ENCODE measurements at places on chromosomes 12 and 14.

GRCh38 chr14:54593860-54594259, 26.9 kb downstream of the SAMD4A start:
- no peak for DNase-seq

DNA sequence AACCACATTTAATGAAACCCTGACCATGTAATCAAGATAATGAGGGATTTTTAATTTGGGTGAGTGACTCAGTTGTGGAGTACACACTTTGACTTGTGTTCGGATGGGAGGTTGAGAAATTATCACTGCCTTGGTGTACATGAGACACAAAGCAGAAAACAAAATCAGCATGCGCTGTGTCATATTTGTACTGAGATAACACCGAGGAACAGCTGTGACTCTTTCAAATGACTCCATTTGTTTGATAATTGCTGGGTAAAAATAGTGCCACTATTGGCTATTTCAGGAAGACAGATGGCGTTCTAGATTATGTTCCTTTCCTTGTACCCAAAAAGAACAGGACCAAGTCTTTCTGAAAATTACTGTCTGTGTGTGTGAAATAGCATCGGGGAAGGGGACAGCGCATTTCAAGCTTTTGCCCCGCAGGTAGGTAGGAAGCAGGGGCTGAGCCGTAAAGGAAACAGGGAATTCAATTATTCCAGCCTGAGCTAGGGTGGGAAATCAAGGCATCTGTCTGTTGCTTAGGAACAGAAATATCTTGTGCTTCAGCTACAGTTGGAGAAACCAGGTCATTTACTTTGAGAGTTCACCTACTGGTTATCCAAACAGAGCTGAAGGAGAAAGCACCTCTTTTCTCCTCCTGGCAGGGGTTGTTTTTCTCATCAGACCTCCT, 114.3 kb downstream of the SNAPC1 start:
- DNase-seq = no peak

- no peak for DNase-seq
Measured at GRCh38 chr12:62805517-62805916, 129.4 kb downstream of the PPM1H start.

DNA sequence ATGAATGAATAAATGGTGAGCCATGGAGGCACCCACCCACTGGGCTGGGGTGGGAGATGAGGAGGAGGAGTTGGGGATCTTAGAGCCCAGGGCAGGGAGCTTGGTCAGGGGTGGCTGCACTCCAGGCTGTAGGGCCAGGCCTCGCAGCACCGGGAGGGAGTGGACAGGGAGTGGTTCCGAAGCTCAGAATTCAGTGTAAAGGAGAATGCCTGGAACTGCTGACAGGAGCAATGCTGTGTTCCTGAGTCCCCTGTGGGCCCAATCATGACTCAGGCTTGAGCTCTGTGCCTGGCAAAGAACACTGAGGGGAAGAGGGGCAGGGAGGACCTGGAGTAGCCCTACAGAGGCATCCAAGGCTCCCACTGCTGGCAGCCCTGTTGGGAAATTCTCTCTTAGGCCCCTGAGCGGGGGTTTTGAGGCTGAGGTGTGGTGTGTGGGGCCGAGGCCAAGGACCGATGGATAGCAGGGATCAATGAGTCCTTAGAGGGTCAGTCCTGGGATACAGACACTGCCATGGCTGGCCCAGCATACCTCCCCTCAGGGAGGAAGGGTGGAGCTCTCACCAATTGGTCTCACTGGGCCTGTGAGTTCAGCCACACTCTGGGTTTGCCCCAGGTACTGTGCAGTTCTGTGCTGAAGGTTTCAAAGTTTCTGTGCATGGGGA, 9.5 kb upstream of the RABGGTA start:
- DNase-seq = no peak

DNA sequence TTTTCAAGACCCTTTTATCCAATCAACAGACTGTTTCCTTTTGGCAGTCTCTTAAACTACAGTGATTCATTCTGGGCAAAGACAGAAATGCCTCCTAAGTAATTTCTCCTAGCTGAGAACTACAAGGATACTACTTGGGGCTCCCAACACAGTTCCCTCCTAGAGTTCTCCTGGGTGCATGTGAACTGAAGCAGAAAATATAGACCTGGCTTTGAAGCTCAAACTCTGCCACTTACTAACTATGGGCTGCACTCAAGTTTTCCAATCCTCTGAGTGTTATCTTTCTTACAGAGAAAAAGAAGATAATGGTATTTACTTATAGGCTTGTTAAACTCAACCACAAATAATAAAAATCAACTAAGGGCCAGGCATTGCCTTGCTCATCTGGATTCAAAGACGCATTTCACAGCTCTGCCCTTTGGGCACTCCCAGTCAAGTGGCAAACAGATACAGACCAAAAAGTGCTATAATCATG, 97.6 kb downstream of the EFCAB11 start:
- no peak for DNase-seq

- DNase-seq = no peak
Measured at GRCh38 chr12:113287146-113287898, 47.6 kb downstream of the SLC8B1 start.

DNA sequence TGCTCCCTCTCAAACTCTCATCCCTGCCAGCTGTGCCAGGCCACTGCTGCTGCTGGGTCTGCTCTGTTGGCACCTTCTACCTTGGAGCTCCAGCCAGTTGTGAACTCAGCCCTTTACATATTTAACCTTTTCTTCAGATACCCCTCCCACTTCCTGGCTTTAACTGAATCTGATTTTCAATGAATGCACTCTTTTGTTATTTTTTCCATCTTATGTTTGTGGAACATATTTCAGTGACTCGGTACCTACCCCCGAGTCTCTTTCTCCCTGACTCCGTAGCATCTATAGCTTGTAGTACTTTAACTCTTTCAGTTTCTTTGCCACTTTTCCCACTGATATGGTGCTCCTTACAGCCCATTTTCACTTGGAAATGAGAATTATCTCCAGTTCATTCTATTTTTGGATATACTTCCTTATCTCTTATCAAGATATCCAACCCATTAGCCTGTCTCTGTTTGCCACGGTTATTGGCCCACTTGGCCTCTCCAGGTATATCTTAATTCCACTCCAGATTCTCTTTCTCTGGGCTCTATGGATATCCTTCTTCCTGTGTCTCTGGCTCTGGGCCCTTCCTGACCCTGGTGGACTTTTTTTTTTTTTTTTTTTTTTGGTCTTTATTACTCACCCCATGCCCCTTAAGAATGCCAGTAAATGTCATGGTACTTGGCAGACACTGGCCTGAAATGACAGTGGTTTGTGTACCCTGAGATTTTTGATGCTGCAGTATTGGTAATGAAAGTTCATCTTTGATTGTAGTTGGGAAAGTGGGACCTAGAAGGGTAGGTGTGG, 62.7 kb downstream of the PELI2 start:
- no peak for DNase-seq

- DNase-seq = no peak
Measured at GRCh38 chr12:85504624-85505023, 224.6 kb downstream of the ALX1 start.

DNA sequence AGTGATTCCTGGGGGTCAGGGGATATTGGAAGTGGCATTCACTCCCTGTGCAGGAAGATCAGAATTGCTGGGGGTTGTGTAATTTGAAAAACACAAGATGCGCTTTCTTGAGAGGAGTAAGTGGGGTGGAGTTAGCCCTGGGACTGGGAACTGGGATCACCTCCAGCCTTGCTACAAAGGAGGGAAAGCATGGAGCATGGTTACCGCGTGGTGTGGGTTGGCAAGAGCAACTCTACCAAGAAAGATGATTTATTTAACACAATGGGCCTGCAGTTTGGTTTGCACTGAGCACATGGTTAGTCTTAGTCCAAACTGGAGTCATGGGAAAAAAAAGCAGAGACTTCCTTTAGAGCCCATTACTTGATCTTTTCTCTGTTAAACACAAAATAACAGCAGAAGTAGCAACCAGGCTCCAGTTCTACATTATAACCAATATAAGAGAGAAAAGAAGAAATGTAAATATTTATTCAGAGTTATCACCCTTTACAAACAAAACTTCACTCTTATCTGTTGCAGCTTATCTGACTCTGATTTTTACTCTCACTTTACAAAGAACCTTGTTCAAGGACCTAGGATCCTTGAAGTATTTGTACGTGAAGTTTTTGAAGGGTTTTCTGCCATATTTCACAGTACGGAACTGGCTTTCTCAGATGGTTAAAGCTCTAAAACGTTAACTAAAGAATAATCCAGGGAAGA, 2.1 kb upstream of the NIN start:
- DNase-seq = no peak

DNA sequence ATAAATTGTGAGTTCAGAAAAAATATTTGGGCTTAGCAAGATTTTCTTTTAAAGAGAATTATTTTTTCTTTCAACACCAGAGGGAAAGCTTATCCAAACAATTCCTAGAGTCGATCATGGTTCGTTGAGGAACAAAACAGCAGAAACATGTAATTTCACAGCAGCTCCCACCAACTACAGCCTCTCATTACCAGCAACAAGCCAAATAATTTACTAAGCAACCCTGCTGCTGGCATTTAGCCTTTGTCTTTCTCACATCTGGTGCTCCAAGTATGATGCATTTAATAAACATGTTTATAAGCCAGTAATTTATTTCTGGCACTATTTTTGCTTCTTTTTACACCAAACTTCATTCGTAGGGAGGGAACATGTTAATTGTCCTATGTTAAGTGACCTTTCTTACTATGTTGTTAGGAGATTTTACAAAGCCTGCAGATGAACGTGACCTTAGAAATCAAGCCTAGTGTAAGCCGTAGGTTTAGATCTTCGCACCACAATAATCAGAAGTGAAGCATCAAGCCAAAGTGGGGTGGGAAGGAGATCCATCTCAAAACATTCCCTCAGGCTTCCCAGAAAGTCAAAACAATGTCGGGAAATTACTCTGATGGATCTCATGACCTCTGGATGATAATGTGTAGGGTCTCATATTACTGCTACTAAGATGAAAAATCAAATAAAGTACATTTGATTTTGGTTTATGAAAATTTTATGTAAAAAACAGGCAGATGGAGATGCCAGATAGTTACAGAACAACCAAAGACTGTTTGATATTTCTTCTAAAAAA, 128.4 kb downstream of the RPAP3 start:
- DNase-seq = no peak

DNA sequence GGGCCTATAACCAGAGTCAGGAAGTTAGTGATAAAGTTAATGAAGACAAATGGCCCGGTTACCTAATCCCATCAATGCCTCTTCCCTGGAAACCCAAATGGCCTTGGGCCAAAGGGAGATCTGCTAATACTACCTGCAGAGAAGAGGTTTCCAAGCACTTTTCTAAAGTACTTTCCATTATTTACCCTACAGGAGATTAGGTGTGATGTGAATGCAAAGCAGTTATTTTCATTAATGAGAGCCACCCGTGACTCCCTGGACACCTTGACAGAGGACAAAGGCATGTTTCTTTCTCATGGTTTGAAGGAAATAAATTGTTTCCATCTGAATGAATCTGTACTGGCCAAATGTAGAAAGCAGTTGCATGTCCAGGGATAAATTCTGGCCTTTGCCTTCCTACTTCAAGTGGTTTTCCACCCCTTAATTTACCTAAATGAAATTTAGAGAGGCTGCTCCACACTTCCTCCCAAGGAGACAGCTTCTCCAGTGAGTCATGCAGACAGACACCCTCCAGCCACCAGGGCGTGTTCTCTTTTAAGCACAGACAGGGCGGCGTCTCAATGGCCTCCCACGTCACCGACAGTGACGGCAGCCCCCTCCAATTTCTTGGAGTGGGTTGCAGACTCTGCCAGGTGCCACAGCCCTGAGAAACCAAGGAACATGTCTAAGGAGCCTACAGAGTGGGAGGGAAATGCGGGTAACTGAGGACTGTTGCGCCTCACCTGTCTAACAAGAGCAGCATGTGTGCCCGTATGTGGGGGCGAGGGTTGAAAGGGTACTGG, 43.9 kb upstream of the GNPNAT1 start:
- no peak for DNase-seq

- DNase-seq = no peak
Measured at GRCh38 chr14:84991021-84991420, 538.9 kb upstream of the FLRT2 start.

DNA sequence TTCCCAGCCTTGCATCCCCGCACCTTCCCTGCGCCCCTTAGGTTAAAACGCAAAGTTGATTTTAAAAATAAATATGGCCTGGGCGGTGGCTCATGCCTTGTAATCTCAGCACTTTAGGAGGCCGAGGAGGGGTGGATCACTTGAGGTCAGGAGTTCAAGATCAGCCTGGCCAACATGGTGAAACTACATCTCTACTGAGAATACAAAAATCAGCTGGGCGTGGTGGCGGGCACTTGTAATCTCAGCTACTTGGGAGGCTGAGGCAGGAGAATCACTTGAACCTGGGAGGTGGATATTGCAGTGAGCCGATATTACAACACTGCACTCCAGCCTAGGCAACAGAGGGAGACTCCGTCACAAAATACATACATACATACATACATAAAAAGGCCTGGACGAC, 96.0 kb downstream of the GCH1 start:
- no peak for DNase-seq

DNA sequence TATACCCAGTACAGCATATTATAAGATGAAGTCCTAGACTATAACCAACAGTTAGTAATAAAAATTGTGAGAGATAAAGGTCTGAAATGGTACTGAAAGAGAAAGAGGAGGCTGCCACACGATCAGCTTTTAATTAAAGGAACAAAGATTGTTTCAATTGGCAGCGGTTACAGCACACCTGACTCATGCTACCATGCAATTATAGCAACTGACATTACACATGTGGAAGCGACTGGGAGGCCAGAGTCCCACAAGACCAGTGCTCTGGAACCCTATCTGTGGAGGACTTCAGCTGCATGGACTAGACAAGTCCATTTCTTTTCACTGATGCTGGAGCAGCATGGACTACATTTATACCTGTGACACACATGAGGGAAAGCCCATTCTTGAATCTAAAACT, 55.2 kb downstream of the SEL1L start:
- no peak for DNase-seq

- no peak for DNase-seq
Measured at GRCh38 chr12:69610126-69610525, 581 bp downstream of the LRRC10 start.

GRCh38 chr12:53244337-53244736, 12.3 kb upstream of the RARG start:
- DNase-seq = no peak

DNA sequence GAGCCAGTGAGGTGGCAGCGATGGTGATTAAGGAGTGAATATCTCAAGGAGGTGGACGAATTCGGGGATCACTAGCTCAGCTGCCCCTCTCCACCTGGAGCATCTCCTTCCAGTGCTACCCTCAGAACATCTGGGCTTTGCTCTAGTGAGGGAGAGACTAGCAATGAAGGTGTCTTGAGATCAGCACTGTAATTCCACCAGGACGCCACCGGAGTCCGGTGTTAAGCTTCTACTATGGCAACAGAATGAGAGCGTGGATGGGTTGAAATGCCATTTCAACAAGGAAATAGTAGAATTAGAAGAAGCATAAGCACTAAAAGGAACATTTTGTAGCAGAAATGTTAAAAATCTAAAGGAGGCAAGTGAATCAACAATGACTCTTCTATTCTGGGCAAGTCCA, 61.1 kb downstream of the NTF3 start:
- no peak for DNase-seq

DNA sequence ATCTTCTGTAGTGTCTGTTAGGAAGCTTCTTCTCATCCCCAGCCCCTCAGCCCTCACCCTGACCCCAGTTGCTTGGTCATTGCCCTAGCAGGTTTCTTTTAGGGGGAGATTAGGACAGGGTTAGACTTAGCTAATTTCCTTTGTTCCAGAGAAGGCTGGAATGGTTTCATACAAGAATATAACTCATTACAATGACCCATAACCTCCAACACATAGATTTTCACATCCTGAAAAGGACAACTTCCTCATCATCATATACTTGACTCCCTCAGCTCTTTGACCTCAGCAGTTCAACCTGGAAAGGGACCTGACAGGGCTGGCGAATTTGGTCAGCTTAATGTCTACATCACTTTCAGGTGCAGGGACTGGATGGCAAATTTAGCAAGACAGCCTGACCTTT, 8.0 kb upstream of the BHLHE41 start:
- DNase-seq = no peak

- peak; percentile 5 for DNase-seq
Measured at GRCh38 chr12:127381043-127381668, 885.8 kb upstream of the TMEM132C start.

All from T-helper 9 cell (primary cell).